Activated T-cell treated with anti-CD3 and anti-CD28 coated beads, Interleukin-2, amount 50 U/mL, for 72 hours (primary cell): ENCODE measurements at places on chromosomes 4 and X. TPM values are rescaled to one million over a fixed set of nuclear protein-coding genes. Genes with fewer than 3 reads are reported as not detected.
A peak's percentile ranks its signal among the peaks of the same experiment; 100 is the strongest.

Gene SLC10A7
- 28.3 TPM for total RNA-seq

Gene P2RY10
- total RNA-seq: 82.7 TPM

Gene UGT2B10
- total RNA-seq: not detected

Gene HERC6
- total RNA-seq: 14.9 TPM

Gene SLC2A9
- 1.7 TPM for total RNA-seq

Gene PTPN13
- total RNA-seq: 7.8 TPM

Gene CENPVL3
- total RNA-seq: 0.16 TPM

GRCh38 chr4:167428156-167428555 is 193.9 kb upstream of the SPOCK3 start:
- DNase-seq: no peak

DNA sequence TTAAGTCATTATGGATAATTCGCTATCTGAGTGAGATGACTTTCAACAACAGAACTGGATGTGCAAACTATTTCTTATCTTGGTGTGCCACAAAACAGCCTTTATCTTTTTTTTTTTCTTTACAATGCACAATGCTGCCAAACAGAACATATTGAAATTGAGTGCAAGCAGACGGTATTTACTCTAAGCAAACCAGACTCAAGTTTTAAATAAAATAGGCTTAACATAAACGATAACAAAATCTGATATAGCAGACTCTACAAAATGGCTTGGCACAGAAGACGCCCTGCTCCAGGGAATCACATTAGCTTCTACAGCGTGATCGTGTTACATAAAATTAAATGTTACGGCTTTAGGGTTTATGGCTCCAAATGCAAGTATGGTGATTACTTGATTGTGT is 9.6 kb upstream of the STK32B start:
- DNase-seq: no peak

DNA sequence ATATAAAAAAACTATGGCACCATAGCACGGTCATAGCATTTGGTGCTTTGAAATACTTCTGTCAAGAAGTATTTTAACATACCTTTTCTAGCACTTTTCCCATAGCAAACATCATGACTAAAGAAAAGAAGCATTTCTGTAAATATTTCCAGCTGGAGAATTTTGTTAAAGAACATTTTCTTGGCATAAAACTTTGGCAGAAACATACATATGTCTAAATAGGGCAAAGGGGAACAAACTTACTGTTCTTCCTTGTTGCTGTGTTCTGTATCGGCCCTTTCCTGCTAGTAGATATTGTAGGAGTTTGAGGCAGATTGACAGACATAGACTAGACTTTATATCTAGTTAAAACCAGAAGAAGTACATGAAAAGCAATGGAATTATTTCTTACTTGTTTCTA is 2368.5 kb downstream of the PCDH7 start:
- no peak for DNase-seq

DNA sequence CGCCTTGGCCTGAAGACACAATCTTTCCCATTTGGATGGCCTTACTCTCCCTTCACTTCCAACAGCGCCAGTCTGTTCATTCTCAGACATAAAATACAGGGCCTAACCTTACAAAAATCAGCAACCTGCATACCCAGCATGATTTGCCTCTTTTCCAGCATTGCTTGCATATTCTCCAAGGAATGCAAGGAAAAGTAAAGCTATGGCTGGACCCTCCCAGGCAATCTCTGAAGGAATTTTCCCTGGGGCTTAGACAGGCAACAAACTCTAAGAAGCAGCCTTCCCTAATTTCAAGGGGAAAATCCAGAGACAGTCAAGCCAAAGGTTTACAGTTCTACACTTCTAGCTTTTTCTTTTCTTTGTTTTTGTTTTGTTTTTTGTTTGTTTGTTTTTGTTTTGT is 3.6 kb downstream of the DCTD start:
- no peak for DNase-seq

DNA sequence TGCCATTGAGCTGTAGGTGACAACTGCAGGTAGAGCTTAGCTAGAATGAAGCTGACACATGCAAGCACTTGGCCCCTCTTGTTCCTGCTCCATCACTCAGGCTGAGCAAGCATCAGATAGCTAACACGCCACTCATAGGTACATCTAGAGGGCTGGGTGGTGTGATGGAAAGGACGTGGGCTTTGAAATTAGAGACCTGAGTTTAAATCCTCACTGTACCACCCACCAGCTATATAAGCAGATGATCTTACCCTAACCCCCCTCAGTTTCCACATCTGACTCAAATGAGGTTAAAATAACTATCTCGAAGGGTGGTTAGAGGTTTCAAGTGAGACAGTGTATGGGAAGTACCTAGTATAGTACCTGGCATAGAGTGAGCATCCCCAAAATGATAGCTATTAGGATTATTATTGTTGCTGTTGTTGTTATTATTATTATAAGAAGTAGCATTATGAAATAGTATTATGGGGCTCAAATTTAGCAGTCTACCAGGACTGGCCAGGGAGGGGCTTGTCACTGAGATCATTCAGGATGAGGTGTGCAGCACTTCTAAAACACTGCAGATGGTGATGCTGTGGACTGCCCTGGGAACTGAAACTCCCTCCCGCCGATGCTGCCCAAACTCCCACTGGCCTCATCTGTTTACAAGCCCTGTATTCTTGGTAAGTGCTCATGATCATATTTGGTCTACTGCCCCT is 59.0 kb downstream of the REELD1 start:
- DNase-seq: peak; percentile 5

DNA sequence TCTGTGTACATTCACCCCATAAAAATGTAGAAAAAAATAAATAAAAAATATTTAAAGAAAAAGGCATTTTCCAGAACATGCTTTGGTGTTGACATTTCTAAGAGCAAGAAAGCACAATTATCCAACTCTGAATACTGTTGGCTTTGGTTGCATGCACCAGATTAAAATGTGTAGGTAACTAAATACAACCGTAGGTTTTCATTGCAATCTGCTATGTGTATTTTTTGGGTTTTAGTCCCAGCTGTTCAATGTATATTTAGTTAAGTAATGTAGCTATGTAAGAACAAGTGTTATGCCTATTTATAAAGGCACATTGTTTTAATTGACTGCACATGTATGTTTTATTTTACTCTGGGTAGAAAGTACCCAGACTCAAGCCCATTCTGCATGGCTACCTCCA is 108.1 kb upstream of the PAQR3 start:
- no peak for DNase-seq

DNA sequence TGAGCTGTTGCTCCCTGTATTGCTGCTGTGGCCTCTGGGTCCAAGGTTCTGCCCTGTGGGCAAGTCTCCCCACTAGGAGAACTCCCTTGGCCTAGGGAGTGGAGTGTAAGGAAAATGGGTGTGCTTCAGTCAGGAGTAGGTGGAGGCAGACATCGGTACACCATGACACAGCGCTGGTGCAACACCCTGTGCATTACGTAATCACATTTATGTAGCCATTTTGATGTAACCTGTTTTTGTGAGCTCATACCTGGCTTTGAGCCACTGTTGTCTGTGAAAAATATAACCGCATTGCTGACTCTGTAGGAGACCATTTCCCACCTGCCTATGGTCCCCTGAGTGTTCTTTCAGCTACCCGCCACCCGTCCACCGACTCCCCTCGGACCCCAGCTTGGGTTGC is 700.5 kb upstream of the AGA start:
- no peak for DNase-seq

GRCh38 chr4:4752576-4753401 is 106.7 kb upstream of the MSX1 start:
- no peak for DNase-seq

- DNase-seq: peak; percentile 86
Measured at GRCh38 chr4:185005219-185005819, 13.0 kb upstream of the HELT start.

GRCh38 chrX:102934624-102935023 is 2.4 kb upstream of the RAB40AL start:
- DNase-seq: peak; percentile 21

DNA sequence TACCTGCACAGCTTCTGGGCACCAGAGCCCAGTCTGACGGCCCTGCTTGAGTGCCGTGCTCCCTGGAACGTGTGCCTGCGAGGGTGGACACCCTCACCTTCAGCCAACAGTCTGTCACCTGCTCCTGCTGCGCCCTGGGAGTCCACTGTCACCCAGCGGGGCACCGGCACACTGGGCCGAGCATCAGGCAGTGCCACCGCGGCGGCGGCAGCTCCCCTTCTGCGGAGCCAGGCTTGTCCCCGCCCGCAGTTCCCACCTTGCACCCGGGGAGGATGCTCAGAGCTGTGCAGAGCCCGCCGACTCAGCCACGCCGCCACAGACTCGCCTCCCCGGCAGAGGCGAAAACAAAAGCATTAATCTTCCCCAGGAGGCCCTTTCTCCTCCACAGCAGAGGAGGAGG is 86.8 kb downstream of the ABLIM2 start:
- DNase-seq: no peak

DNA sequence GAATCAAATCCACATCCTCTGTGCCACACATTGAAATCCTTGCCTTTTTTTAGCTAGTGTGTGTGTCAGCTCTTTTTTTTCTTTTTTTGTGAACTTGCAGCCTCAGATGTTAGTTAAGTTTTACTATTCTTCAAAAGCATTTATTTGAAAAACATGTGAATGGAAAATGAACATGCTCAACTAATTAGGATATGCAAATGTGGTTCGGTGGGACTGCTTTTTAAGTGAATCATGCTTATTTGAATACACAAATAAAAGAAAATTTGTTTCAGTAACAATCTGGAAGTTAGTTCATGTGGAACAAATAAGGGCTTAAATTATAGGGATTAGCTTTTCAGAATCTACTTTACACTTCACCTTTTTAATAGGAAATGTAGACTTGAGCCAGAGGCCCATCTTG is 751.5 kb upstream of the FAM241A start:
- no peak for DNase-seq

- DNase-seq: no peak
Measured at GRCh38 chrX:29453333-29453732, 762.0 kb upstream of the MAGEB2 start.

GRCh38 chr4:7393601-7394575 is 40.8 kb downstream of the PSAPL1 start:
- no peak for DNase-seq

GRCh38 chr4:88204882-88205281 is 46.4 kb upstream of the ABCG2 start:
- no peak for DNase-seq
